Uterus (tissue), 4 donors: ENCODE measurements at places on chromosomes 2 and 18. TPM values are rescaled to one million over a fixed set of nuclear protein-coding genes. Genes with fewer than 3 reads are reported as not detected.

DNA sequence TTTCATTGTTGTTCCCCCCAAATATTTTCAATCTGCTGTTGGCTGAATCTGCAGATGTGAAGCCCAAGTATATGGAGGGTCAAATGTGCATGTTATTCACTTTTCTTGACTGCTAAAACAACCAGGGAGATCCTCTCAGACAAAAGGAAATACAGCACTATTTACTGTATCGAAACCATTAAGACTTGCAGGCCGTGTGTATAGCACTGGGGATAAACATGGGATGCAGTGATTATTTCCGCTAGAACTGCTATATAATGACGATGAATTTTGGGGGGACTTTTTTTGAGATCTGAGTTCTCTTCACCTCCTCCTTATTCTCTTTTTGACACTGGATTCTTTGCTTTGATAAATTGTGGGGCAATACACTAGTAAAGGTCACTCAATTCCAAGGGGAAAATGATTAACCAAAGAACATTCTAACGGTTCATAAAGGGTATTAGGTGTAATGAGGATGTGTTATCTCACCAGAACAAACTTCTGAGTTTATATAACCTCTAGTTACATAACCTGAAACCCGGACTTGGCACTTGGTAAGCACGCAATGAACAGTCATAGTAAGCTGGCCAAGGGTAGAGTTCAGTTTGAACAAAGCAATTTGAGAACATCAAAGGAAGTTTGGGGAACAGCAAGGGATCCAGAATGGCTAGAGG lies 3.5 kb upstream of the UGT1A1 start:
- H3K27me3 ChIP-seq, result no peaks in the 10 kb centered on the region
- H3K27ac ChIP-seq, result no peak overlapping the region
- H3K36me3 ChIP-seq, result no peaks in the 10 kb centered on the region

The MPPE1 gene
- 13.6 TPM for total RNA-seq

DNA sequence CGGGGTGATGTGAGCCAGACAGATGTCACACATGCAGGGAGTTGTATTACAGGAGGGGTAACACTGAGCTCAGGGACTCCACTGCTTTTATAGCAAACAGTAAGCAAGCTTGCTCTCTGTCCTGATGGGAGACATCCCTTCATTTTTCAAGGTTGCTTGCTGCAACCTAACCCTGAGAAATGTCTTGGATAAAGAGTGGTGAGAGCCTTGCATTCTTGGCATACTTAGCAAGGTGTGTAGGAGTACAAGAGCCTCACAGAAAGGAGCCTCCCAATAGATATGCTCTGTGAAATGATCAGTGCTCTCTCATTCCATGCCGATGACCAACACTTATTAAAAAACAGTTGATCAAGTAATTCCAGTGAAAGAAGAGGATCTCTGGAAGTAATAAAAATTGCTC lies 8.1 kb downstream of the PFN4 start:
- no peaks in the 10 kb centered on the region for H3K27me3 ChIP-seq
- no peak for DNase-seq
- H3K4me1 ChIP-seq, result no peaks in the 10 kb centered on the region
- no peaks in the 10 kb centered on the region for H3K36me3 ChIP-seq
- no peak overlapping the region for H3K4me3 ChIP-seq

DNA sequence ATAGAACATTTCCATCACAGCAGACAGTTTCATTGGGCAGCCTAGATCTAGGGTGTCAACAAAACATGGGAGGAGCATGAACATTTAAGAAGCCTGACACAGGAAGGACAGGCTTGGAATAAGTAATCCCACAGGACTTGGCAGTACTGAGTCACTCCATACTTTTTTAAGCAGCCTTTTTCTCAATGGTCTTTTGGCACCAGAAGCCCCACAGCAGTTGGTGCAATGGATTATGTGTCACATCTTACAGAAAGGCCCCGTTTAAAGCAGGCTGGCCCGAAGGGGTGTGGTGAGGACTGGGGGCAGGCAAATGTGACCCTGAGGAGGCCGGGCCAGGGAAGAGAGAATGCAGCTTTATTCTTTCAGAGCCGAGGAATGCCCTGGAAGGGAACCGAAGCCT lies 26.6 kb downstream of the SPTBN1 start:
- no peaks in the 10 kb centered on the region for H3K27me3 ChIP-seq
- H3K36me3 ChIP-seq, result no peaks in the 10 kb centered on the region
- H3K27ac ChIP-seq, result peak overlapping the region; percentile 71
- DNase-seq, result peak; percentile 43

The POMC gene
- 1.4 TPM for total RNA-seq

GRCh38 chr2:824954-825353 lies 125.7 kb upstream of the SNTG2 start:
- H3K27ac ChIP-seq, result no peak overlapping the region
- H3K36me3 ChIP-seq, result no peaks in the 10 kb centered on the region
- no peaks in the 10 kb centered on the region for H3K27me3 ChIP-seq
- H3K4me3 ChIP-seq, result no peak overlapping the region
- H3K4me1 ChIP-seq, result no peaks in the 10 kb centered on the region

- H3K27ac ChIP-seq, result no peak overlapping the region
- H3K4me1 ChIP-seq, result no peaks in the 10 kb centered on the region
- no peaks in the 10 kb centered on the region for H3K27me3 ChIP-seq
- H3K36me3 ChIP-seq, result no peaks in the 10 kb centered on the region
These were observed 1037.2 kb upstream of the ACVR2A start for GRCh38 chr2:146807568-146808168.

The AFG3L2 gene
- total RNA-seq, result 53.1 TPM

- peaks cover 11% of the 10 kb centered on the region for H3K27me3 ChIP-seq
- H3K4me3 ChIP-seq, result no peak overlapping the region
- H3K4me1 ChIP-seq, result no peaks in the 10 kb centered on the region
- H3K27ac ChIP-seq, result peak overlapping the region; percentile 60
- peak; percentile 63 for DNase-seq
These were observed 2.4 kb upstream of the INHBB start for GRCh38 chr2:120343433-120344105.

The HOXD12 gene
- not detected for total RNA-seq

DNA sequence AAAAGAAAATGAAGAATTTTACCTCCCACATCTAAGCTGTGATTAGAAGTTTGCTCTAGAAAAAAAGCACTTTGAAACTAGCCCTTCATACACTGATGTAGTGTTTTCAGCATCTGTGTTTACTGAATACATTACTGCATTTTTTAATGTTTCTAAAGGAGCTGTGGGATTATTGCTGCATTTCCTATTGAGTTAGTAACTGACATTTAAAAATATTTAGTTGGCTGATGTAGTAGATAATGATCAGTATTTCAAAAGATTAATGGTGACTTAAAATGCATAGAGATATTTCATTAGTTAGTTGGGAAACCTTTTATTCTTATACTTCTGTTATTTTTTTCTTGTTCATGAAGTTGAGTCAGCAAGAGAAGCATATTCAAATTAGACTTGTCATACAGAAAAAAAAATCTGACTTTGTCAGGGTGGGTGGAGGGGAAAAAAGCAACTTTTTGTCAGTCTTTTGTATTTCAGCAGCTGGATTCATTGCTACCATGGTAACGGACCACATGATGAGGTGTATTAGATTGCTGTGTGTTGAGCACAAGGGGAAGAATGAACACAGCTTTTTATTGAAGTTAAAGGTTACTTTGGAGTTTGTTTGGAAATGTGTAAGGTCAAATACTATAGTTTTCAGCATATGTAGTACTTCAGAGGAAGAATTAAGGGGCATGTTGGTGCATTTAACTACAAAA lies at the start of gene DTNA:
DTNA (plus strand) TSS at position 549 of the 692 bp plus-strand sequence. CDS start 45,679 bp downstream, outside the sequence.
- no peaks in the 10 kb centered on the region for H3K36me3 ChIP-seq
- peaks cover 5% of the 10 kb centered on the region for H3K4me1 ChIP-seq
- peak within 1 kb of the TSS; percentile 9 for H3K4me3 ChIP-seq
- no peak for DNase-seq
- no peaks in the 10 kb centered on the region for H3K27me3 ChIP-seq

The HSBP1L1 gene
- 9.4 TPM for total RNA-seq

DNA sequence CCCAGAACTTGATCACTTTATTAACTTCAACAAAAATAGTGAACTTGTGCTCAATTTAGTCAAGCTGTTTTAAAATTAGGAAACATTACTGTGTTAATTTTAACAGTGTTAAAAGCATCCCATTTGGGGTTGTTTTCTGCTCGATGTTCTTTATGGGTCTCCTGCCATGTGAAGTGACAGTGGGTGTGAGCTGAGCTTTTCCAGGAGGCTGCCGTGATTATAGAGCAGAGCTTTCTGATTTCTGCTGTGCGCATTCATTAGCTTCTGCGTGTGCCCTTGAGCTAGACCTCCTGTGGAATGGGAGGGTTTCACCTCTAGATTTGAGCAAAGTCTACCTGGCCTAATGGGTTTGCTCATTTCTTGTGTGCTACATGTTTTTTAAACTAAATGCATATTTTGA lies 121.5 kb downstream of the WDSUB1 start:
- H3K4me3 ChIP-seq, result no peak overlapping the region
- H3K4me1 ChIP-seq, result no peaks in the 10 kb centered on the region
- DNase-seq, result no peak
- no peaks in the 10 kb centered on the region for H3K36me3 ChIP-seq

GRCh38 chr2:114009205-114009944 lies 119.5 kb downstream of the ACTR3 start:
- no peak overlapping the region for H3K27ac ChIP-seq
- no peak for DNase-seq
- no peaks in the 10 kb centered on the region for H3K36me3 ChIP-seq

The GPR39 gene
- 53.2 TPM for total RNA-seq

DNA sequence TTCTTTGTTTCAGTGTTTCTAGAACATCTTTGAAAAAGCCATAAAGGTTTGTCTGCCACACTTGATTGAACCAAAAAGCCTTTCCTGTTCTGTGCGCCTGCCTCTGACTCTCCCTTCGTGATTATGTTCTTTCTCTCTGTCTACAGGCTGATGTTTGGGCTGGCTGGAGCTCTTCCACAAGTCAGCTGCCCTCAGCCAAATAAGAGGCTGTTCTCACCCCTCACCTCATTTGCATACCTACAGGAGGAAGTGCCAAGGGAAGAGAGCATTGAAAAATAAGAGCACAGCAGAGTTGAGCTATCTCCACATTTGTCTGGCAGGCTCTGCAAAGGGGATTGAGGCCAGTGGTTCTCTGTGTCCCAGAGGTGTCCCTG lies 15.8 kb downstream of the INPP5D start:
- no peaks in the 10 kb centered on the region for H3K4me1 ChIP-seq
- peak overlapping the region; percentile 27 for H3K27ac ChIP-seq
- no peaks in the 10 kb centered on the region for H3K36me3 ChIP-seq
- no peak overlapping the region for H3K4me3 ChIP-seq
- H3K27me3 ChIP-seq, result no peaks in the 10 kb centered on the region
- no peak for DNase-seq

GRCh38 chr2:41717839-41718238 lies 330.0 kb upstream of the PKDCC start:
- H3K36me3 ChIP-seq, result no peaks in the 10 kb centered on the region
- H3K4me1 ChIP-seq, result no peaks in the 10 kb centered on the region
- no peak overlapping the region for H3K27ac ChIP-seq
- DNase-seq, result no peak
- no peaks in the 10 kb centered on the region for H3K27me3 ChIP-seq

The ALK gene
- 4.1 TPM for total RNA-seq

The ATP8B1 gene
- 18.4 TPM for total RNA-seq

The GPR155 gene
- total RNA-seq, result 6.6 TPM

- no peaks in the 10 kb centered on the region for H3K27me3 ChIP-seq
- no peaks in the 10 kb centered on the region for H3K4me1 ChIP-seq
- DNase-seq, result no peak
These were observed 135.6 kb downstream of the SMAD2 start for GRCh38 chr18:47794725-47795433.

The AMER3 gene
- not detected for total RNA-seq
